ENCODE measurements at places on chromosomes 3 and 15.

DNA sequence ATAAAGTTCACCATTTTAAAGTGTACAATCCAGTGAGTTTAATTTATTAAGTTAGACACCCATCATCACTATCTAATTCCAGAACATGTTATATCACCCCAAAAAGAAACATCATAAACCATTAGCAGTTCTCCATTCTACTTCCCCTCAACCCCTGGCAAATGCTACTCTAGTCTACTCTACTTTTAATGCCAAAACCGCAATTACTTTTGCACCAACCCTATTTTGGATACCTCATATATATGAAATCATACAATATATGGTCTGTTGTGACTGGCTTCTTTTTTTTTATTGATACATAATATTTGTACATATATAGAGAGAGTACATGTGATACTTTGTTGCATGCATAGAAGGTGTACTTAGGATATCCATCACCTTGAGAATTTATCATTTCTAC, 190.5 kb upstream of the RARB start:
- no peak for DNase-seq

GRCh38 chr3:132261506-132261905, 55.7 kb upstream of the ACP3 start:
- DNase-seq, result no peak

DNA sequence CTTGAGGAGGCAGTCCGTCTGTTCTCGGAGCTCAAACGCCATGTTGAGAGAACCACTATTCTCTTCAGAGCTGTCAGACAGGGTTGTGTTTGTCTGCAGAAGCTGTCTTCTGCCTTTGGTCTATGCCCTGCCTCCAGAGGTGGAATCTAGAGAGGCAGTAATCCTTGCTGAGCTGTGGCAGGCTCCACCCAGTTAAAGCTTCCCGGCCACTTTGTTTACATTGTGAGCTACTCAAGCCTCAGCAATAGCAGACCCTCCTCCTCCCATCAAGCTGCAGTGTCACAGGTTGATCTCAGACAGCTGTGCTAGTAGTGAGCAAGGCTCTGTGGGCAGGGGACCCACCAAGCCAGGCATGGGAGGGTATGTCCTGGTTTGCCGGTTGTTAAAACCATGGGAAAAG, 8.9 kb downstream of the OR5AC2 start:
- no peak for DNase-seq

DNA sequence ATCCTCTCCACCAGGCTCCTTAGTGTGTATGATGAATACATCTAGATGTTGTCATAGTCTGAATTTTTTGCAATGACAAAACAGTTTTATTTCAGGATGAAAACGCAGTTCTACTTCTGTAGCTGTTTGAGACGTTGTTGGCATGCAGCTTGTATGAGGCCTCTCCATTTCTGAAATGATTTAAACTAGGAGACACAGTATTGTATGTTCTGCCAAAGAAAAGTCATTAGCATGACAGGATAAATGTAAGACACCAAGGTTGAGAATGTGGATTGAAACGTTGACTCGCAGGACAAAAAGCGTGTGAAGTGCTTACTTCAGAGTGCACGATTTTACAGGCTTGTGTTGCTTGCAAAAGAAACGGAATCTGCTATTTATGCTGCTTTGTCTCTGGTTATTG, 35.3 kb downstream of the ABHD17C start:
- peak; percentile 34 for DNase-seq

DNA sequence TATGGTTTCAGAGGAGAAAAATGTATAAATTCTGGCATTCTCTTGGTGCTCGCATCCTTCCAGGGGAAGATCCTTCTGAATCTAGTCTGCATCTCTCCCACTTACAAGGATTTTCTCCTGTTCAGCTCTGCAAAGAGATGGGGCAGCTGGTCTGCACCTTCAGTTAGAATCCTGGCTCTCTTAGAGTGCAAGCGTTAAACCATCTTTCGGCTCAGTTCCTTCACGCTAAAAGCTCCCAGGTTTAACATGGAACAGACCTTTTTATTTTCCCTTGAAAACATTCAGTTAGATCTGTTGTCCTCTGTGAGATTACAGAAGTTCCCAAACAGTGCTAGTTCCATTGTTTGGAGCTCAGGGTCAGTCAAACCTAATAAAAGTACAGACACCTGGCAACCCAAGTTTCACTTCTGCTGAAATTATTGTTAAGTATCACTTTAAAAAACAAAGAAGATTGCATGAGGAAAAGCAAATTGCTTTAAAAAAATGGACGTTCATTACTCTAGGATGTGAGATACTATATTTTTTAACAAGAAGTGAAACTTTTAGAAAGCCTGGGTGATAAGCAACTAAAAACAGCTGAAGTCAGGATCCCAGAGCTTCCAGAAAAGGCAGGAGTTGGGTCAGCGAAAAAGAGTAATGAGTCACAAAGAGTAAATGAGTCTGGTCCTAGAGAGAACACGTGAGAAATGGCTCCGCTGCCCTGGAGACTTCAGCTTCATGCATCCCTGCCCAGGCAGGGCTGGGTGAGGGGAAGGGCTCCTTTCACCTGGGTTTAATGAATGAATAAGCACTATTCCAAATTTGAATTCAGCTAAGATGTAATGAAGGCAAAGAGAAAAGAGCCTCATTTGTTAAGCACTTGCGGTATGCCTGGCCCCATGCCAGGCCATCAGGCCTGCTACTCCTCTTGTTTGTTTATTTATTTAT, 63.3 kb downstream of the ABTB1 start:
- peak; percentile 83 for DNase-seq

GRCh38 chr3:16906682-16907081, 21.9 kb downstream of the PLCL2 start:
- DNase-seq, result peak; percentile 50

GRCh38 chr15:45448066-45448915, 69.9 kb upstream of the GATM start:
- DNase-seq, result peak; percentile 42

DNA sequence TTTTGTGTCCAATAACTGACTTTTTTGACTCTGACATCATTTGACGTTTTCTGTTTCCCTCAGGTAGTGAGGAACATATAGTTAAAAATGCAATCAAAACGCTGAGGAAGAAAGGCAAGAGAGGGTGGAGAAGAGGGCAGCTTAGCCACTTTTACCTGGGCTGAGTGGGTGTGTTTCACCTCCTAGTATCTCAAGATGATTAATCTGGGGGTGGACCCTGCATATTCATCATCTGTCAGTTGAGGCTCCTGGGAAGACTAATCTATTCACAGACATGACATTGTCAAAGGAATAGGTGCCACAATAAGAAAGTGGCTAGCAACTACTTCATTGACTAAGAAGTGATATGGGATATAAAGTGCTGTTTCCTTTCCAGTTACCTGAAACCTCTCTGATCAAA, 331.5 kb upstream of the RARB start:
- no peak for DNase-seq

- no peak for DNase-seq
Observed at GRCh38 chr15:37053166-37053565, 47.2 kb downstream of the MEIS2 start.

- peak; percentile 29 for DNase-seq
Observed at GRCh38 chr3:31165399-31165860, 271.0 kb upstream of the GADL1 start.

DNA sequence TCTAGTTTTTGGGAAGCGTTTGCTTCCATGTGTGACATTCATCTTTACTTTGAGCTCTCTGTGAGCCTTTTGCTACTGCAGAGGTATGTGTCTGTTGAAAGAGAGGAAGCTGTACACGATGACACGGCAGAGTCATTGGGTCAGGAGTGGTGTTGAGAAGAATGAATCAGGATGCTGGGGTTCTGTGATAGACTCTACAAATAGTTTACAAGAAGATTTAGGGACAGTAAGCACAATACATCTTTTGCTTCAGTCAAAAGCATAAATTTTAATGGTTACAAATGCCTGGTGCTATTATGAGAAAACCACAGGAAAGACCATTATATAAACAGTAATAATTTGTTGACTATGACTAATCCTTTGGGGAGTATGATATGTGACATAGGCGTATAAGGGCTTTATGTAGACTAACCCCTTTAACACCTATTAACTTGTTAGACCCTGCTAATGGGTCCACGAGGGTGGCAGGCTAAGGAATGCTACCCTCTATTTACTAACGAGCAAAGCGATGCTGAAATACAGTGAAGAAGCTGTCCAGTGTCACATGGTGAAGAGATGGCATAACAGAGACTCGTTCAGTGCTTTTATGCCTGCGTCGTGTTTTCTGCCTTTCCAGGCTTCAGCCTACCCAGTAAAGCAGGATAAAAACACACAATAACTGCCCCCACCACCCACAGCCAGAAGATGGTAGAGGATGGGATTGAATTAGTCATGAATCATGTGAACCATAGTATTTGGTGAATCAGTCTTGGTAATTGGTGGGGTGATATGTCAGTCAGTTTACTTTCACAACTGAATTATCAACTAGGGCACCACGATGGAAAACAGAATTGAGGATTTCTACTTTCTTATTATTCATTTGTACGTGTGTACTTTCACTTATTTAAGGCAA, 118.8 kb downstream of the LPP start:
- DNase-seq, result peak; percentile 91

All from fibroblast of skin of back (primary cell).